ENCODE measurements at places on chromosomes 1 and 21. TPM values are rescaled to one million over a fixed set of nuclear protein-coding genes. Genes with fewer than 3 reads are reported as not detected.

Gene OR10T2
- total RNA-seq: not detected

DNA sequence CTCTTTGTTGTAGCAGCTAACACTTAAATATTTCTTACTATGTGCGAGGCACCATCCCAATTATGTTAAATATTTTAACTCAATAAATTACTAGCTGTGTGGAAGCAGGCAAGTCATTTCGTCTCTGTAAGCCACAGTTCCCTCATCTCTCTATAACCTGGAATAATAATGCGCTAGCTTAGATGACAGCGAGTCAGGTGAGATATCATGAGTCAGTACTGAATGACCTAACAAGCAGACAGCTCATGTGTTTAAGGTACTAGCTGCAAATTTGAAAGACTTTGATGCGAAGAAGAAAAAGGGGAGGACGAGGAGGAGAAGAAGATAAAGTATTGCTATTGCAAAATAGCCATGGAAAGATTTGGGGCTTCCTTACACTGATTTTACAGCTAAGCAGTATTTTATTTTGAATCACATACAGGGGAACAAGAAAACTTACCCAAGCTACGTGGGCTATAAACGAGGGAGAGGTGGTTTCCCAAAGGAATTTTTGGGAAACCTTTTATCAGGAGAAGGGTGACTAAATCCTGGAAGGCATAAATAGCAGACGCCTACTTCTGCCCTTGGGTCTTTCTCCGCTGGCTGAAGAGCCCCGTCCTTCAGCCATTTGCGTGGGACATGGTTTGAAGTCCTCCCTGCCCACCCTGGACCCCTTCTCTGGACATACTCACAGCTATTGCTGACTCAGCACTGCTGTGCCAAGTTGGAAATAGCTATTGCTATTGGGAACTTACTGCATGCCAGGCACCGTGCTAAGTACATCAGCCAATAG is 8.9 kb downstream of the CITED4 start:
- no peak for DNase-seq

- no peak for DNase-seq
These were observed 10.0 kb downstream of the GBP5 start for GRCh38 chr1:89262643-89263042.

- peak; percentile 53 for DNase-seq
These were observed at the start of gene PLEKHN1 for GRCh38 chr1:966135-966703. Gene PLEKHN1 (plus strand): TSS chr1:966482. CDS start chr1:966532, 50 bp downstream.

GRCh38 chr21:37642493-37642892 is 273.8 kb downstream of the KCNJ6 start:
- DNase-seq: peak; percentile 32

- no peak for DNase-seq
These were observed 33.1 kb downstream of the THRAP3 start for GRCh38 chr1:36257375-36257767.

Gene UAP1
- 21.5 TPM for total RNA-seq

Gene C2CD4D
- total RNA-seq: 1.7 TPM

Gene VTCN1
- total RNA-seq: not detected

DNA sequence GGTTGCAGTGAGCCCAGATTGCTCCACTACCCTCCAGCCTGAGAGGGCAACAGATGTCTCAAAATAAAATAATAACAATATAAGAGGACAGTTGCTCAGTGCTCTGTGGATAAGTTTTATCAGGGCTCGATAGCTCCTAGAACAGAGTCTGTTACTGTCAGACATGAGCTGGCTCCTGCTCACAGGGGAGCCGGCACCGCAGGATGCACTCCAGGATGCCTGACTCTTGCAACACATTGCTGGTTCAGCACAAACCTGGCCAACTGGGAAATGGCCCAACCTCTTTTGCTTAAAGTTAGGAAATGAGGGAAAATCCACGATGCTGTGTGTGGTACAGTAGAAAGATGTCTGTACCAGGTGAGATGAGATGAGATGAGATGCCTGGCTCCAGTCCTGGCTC is 5.8 kb upstream of the CTSE start:
- DNase-seq: no peak

DNA sequence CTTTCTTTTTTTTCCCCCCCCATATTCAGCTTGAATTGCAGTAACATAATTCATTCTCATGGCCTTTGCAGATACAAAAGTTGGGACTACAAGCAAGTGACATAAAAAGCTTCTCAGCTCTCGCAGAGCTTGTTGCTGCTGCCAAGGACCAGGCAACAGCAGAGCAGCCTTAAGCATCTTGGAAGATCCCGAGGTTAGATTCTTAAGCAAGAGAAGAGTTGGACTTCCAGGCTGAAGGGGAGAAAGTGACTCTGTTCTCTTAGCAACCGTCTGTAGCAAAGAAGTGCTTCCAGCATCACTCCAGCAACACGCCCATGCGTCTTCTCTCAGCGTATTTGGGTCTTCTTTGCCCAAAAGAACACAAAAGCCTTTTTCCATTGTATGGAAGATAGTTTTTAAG is 20.7 kb downstream of the AGT start:
- DNase-seq: no peak

- DNase-seq: no peak
These were observed 11.0 kb upstream of the CDK18 start for GRCh38 chr1:205493241-205494085.

DNA sequence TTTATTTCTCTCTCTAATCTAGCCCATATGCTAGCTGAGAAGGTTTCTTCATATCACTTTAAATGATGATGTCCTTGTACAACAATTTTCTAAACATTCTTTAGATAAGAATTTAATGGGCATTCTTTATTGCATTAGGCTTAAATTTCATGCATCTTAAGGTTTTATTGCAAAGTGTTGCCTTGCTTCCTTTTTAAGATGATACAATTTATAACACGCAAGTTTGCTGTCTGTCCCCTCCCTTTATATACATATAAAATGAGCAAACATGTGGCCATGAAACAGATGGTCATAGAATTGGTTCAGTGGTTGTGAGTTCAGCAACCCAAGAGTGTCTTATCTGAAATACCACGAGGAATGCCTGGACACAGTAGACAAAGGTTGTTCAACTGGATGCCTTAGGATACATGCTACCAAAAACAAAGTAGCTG is 12.1 kb downstream of the NBPF3 start:
- no peak for DNase-seq

DNA sequence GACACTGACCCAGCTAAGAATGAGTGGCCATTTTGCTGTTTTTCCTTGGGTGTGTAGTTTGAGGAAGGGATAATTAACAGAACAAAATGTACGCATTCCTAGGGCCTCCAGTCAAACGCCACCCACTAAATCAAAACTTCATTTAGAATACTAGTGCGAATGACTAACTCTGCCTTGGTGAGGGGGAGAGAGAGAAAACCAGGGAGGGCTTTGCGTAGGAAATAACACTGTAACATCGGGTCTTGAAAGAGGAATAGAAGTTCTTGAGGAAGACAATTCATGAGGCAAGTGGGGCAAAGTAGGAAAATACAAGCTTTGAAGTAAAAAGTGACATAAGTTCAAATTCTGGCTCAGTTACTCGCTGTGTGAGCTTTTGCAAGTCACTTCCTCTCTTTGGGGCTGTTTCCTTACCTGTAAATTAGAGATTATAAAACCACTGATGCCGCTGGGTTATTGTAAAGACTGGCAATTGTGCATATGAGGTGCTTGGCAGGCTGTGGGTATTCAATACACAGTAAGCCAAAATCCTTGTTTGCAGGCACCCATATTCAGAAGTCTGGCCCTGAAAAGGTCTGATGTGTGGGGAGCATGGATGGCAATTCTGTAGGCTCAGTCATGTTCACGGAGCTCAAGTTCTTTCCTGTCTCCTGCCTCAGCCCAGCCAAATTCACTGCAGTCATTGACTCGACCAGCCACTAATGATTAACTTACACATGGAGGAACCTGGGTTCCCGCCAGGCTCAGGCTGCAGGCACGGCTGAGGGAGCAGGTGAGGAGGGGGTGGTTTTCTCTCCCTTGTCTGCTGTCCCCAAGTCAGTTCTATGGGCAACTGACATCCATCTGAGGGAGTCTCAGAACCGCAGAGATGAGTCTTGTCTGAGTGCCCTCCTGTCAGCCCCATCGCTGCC is 140.3 kb upstream of the CSF3R start:
- DNase-seq: no peak

DNA sequence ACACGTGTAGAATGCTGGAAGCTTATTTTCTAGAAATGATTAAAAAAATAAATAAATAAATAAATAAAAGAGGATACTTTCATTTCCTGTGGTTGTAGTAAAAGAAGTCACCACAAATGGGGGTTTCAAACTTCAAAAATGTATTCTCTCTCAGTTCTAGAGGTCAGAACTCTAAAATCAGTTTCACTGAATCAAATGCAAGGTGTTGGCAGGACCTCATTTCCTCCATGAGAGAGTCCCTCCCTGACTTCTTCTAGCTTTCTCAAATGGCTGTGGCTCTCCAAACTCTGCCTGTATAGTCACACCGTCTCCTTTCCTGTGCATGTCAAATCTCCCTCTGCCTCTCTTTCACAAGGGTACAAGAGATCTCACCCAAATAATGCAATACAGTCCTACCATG is 312.6 kb upstream of the CXADR start:
- DNase-seq: no peak

DNA sequence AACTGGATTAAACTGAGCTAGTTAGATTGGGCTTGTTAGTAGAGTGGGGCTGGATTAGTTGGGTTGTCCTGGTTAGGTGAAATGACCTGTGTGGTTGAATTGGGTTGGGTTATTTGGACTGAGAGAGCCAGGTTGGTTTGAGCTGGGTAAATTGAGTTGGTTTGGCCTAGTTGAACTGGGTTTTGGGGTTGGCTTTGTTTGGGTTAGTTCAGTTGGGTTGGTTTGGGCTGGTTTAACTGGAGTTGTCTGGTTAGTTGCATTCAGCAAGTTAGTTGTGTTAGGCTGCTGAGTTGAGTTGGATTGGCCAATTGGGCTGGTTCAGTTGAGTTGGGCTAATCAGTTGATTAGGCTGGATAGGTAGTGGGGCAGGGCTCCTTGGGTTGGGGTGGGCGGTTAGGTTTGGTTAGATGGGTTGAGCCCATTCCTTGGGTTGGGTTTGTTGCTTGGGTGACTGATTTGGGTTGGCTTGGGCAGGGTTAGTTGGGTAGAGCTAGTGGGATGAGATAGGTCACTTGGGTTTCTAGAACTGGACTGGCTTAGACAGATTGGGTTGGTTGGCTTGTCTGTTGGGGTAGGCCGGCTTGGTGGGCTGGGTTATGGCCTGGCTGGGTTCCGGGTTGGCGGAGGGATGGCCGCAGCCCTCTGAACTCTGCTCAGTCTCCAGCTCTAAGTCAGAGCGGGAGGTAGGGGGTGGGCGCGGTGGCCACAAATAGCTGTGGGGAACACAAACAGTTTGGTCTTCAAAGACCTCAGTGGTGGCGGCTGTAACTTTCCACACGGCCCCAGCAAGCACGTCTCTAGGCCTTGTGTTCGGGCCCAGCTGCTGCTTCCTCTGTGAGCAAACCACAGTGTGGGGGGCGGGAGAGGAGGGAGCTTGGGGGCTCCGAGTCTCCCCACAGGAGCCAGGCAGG is 67.2 kb upstream of the RUNX3 start:
- DNase-seq: no peak

GRCh38 chr1:204495777-204496176 is 1.2 kb upstream of the PIK3C2B start:
- no peak for DNase-seq

Gene ZMYND12
- 0.58 TPM for total RNA-seq

DNA sequence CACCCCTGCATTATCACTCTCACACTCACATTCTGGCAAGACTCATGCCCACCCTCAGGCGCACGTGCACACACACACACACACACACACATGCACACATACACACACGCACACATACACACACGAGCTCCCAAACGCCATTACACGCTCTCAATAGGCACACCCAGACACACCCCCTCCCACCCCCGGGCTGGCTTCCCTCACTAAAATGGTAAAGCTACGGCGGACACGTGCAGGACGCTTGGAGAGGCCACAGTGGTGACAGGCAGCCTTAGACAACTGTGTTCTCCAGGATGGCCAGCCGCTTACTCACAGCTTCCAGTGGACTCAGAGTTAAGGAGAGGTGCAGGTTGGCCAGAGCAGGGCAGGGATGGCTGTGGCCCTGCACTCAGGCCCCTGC is 10.1 kb downstream of the MATN1 start:
- DNase-seq: no peak

DNA sequence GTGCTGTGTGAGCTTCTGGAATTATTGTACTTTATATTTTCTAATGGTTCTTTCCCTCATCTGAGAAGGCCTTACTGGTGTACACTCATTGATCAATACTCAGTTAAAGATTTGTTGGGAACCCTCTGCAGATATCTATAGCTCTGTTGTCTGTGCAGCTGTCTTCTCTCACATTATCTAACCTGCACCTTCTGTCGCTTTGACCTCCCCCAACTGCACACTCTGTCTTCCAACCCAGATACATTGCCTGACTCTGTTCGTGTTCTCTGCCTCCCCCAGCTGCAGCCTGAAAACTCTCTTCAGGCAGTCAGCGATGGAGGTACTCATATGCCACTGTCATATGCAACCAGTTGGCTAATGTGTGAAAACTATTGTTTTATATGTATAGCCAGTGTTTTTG is 334.3 kb downstream of the NCAM2 start:
- DNase-seq: no peak

Gene AMY1C
- not detected for total RNA-seq

GRCh38 chr1:247373721-247374141 is 42.1 kb upstream of the ZNF496 start:
- peak; percentile 47 for DNase-seq

Gene ODF2L
- total RNA-seq: 97.3 TPM

DNA sequence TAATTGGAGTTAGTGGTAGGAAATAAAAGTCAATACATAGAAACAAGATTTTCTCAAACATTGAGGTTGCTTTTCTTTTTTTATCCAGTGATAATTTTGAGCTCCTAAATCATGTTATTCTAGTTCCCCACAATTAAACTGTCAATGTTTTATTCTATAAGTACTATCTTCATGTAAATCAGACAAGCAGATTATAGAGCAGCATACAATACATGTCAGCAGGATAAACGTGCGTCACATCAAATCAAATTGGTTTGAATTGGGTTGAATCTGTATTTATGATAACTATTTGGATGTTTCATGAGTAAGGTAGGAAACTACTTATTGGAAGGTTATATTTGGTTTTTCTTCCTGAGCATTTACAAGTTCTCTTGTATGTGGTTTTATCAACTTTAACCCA is 2028.7 kb downstream of the NCAM2 start:
- no peak for DNase-seq

DNA sequence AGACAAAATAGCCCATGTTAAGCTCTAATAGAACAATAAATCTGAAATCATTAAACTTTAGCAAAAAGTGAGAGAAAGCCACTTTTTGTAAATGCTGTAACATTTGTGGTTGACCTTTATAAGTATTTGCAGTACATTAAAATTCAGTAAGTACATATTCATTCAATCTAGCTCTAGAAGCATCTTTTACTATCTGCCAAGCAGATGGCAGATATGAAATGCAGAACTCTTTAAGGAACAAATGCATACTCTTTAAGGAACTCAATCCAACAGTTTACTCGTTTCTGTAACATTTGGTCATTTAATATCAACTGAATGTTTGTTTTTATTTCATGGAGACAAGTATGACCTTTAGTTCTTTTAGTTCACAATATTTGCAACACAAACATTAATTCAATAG is 150.1 kb downstream of the APP start:
- no peak for DNase-seq

Gene TMEM69
- 26.7 TPM for total RNA-seq

DNA sequence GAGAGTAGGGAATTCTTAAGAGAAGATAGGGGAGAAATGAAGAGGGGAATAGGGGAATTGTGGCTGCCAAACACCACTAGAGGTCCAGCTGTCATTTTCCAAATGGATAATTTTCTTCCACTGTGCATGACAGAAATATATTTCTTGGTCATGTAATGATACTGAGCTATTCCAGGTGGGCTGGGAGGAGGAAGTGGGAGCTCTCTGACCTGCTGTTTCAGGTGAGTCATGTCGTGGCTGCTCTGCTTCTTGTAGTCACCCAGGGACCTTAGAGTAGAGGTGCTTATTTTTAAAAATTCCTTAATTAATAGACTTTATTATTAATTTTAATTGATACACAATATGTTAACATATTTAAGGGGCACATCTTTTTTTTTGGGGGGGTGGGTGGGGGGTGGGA is 11.9 kb downstream of the PDE4B start:
- DNase-seq: no peak

Data from CD4-positive, alpha-beta memory T cell (primary cell).